ENCODE measurements at places on chromosomes 3 and 15.

DNA sequence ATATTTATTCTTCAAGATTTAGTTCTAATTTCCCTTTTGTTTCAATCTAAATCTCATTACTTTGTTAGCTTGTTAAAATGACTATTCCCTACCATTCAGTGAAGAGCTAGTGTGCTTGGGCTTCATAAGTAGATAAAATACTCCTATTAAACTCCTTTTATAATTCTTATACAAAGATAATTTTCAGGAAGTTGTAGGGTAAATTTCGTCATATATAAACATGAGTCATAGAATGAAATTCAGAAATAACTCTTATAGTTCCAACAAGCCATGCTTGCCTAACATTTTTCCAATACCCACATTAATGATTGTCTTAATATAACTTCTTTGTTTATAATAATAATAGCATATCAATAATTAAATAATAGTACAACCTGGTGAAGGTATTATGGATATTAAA, 407.3 kb downstream of the NAALADL2 start:
- no peak for DNase-seq

DNA sequence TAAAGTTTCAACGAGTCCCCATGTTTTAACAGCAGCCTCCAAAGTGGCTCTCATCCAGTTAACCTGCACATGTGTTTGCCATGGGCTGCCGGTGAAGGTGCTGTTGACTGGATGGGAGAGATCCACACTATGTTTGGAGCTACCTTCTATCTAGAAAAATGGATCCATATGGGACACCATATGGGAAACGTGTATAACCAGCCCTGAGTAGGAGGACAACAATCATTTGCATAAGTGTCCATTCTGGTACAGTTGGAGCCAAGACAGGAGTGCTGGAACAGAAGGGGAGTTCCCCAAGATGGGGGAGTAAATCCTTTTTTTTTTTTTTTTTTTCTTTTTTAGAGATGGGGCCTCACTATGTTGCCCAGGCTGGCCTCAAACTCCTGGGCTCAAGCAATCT, 36.6 kb downstream of the MKRN2 start:
- DNase-seq: no peak

DNA sequence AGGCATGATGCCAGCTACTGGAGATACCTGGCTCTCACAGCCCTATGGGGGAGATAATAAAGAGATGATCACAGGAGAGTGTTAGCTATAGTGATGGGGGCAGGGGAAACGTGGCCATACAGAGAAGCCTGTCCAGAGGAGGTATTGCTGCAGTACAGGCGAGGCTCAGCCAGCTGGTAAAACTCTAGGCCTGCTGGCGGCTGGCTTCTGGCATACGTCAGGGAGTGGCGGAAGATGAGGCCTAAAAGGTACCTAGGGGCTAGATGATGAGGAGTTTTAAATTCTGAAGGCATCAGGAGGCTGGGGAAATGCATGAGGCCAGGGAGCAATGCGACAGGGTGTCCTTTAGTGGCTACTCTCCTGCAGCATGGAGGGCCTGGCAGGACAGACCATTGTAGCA, 110.7 kb downstream of the EEFSEC start:
- DNase-seq: no peak

GRCh38 chr15:100034191-100034590, 301.0 kb upstream of the LYSMD4 start:
- no peak for DNase-seq

- DNase-seq: no peak
Observed at GRCh38 chr3:54168451-54168850, 46.1 kb downstream of the CACNA2D3 start.

GRCh38 chr3:9815986-9816385, 5.9 kb downstream of the TTLL3 start:
- no peak for DNase-seq

- no peak for DNase-seq
Observed at GRCh38 chr15:37765786-37766185, 168.7 kb upstream of the TMCO5A start.

Data from AG08395 (cell line).